GM12878 (cell line): ENCODE measurements at places on chromosomes 12 and 14.

DNA sequence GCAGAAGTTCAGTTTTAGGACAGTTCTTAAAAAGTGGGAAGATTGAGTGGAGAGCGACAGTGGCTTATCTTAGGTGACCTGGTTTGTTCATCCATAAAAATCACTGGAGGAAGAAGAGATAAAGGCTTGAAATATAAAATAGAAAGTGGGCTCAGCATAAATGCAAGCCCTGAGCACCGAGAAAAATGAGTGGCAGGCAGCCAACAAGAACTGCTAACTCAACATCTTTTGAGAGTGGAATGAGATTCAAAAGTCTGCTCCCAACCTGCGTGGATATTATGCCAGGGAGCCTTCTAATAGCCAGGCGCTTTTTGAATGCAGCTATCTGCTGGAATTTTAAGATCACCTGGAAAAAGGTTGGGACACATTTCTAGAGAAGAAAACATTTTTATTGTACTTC lies 666.5 kb downstream of the FLRT2 start:
- no peak for DNase-seq

- no peak for DNase-seq
Observed at GRCh38 chr14:43135877-43136411, 1371.1 kb downstream of the FSCB start.

DNA sequence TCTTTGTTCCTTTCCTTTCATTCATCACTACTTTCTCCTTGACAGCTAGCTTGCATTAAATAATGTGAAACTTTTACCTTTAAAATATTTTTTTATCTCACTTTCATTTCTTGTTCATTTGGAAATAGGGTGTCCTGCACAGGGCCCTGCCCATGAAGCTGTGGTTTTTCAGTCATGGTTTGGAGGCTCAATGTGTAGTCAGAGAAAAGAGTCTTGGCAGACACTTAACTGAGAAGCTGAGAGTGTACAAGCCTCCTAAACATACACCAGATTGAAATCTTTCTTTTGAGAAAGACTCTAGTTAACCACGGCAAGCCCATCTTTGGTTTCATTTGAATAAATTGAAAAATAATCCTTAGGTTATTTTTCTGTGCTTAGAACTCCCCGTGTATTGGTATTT lies 74.2 kb downstream of the KICS2 start:
- no peak for DNase-seq

DNA sequence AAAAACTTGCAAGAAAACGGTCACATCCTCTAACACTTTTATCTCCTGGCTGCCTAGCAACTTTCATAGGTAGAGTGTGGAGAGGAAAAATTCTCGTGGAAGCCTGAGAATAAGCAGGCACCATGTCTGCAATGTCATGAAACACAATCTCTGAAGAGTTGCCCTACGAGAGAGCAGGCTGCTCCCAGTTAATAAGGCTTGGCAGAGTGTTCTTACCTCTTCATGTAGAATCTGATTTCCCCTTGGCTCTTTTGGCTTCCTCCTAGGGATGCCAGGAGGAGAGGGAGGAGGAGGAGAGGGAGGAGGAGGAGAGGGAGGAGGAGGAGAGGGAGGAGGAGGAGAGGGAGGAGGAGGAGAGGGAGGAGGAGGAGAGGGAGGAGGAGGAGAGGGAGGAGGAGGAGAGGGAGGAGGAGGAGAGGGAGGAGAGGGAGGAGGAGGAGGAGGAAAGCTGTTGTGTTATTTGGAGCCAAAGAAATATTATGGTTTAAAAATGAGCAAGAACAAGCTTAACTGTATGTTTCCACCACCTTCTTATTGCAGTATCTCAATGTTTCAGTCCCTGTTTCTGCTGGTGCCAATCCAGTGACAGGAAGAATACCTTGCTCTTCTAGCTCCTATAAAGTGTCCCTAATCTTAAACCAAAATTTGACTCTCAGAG lies 52.9 kb downstream of the EGLN3 start:
- no peak for DNase-seq
